ENCODE measurements at places on chromosomes 5 and 9. TPM values are rescaled to one million over a fixed set of nuclear protein-coding genes. Genes with fewer than 3 reads are reported as not detected.

The IFNA2 gene
- total RNA-seq, result not detected

The SQSTM1 gene
- 257 TPM for total RNA-seq

The C6 gene
- 0.19 TPM for total RNA-seq

The AMBP gene
- 3.6 TPM for total RNA-seq

The FAM169A gene
- 0.15 TPM for total RNA-seq

The MYORG gene
- 6.4 TPM for total RNA-seq

The CHSY3 gene
- 1.6 TPM for total RNA-seq

The PSAT1 gene
- 47.4 TPM for total RNA-seq

The SYK gene
- 22.0 TPM for total RNA-seq

The FOXD4L6 gene
- total RNA-seq, result not detected

The CTXN3 gene
- not detected for total RNA-seq

The ADAMTS2 gene
- 3.1 TPM for total RNA-seq

The RETREG1 gene
- 36.7 TPM for total RNA-seq

- peaks cover 43% of the 10 kb centered on the region for H3K36me3 ChIP-seq
- no peak overlapping the region for H3K4me3 ChIP-seq
- H3K27me3 ChIP-seq, result no peaks in the 10 kb centered on the region
- DNase-seq, result no peak
- no peaks in the 10 kb centered on the region for H3K4me1 ChIP-seq
- H3K27ac ChIP-seq, result no peak overlapping the region
These were observed 48.9 kb upstream of the TDRD7 start for GRCh38 chr9:97362777-97363545.

DNA sequence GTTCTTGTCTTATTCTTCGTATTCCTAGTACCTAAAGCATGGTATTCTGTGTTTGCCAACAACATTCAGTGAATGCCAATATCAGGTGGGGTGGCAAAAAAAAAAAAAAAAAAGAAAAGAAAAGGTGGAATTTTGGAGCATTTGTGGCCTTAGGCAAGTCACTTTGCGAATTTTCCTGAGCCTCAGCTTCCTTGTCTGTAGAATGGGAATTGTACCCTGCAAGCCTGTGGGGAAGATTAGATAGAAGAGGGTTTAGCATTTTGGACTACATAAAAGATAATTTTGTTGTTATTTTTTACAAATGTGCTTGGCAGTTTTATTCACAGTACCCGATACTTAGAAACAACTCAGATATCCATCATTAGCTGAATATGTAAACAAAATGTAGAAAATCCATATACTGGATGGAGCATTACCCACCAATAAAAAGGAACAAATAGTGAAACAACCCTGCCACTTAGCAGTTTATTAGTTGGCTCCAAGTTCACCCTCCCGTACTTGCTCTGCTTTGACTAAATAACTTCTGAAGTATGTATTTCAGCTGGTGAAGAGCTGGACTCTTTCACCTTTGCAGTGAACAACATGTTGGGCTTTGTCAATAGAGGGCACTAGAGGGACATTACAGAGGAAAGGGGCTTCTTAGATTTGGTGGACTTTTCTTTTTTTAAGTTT is 13.6 kb downstream of the UBE2D2 start:
- H3K4me3 ChIP-seq, result no peak overlapping the region
- no peaks in the 10 kb centered on the region for H3K27me3 ChIP-seq
- no peak for DNase-seq
- H3K27ac ChIP-seq, result no peak overlapping the region

DNA sequence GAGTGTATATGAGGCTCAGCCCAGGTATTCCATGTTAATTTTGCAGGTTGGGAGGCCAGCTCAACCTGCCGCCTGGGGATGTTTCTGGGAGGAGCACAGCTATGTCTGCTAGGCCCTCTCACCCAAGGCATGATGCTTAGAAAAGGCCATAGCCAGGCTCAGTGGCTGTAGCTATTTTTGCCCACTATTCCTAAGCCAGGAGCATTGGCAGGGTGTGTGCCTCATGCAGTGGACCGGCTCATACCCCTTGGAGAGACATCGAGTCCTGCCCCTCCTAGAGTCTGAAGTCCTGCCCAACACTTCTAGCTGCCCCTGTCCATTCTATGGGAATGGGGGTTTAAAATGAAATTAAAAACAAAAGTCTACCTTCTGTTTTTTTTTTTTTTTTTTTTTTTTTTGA is 22.3 kb downstream of the ADCY2 start:
- H3K4me3 ChIP-seq, result no peak overlapping the region
- DNase-seq, result no peak
- H3K27me3 ChIP-seq, result no peaks in the 10 kb centered on the region

DNA sequence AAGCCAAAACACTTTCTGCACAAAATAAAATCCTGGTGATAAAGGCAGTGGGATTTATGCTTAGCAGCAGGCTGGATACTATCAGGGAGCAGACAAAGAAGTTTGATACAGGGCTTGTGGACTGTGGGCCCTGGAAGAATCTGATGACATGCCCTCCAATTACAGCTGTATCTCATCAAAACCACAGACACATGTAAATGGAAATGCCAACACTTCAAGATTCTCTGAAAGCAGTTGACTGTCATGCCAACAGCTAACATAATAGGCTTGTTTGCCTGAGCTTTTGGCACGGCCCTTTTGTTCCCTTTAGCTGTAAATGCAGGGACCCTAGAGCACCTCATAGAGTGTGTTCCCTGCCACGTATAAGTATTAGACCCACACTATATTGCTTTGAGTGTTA is 114.4 kb downstream of the STK32A start:
- H3K27me3 ChIP-seq, result no peaks in the 10 kb centered on the region
- no peak for DNase-seq
- no peak overlapping the region for H3K27ac ChIP-seq
- no peaks in the 10 kb centered on the region for H3K36me3 ChIP-seq
- no peak overlapping the region for H3K4me3 ChIP-seq

DNA sequence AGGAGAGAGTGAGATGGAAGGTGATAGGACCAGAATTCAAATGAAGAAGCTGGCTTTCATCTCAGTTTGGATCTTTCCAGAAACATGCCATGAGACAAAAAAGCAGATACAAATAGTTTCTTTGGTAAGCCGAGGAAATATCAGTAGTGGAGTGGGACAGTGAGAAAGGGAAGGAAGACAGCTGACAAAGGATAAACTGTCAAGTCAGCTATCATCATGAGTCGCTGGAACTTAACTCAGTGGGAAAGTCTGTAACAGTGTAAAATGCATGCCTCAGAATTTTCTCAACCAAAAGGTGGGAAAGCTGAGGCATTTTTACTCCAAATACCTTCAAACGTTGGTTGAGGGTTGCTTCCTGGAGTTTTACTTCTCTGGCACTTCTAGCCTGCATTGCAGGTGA is 129.8 kb downstream of the PLPPR1 start:
- DNase-seq, result no peak
- no peaks in the 10 kb centered on the region for H3K36me3 ChIP-seq
- no peaks in the 10 kb centered on the region for H3K4me1 ChIP-seq
- no peak overlapping the region for H3K27ac ChIP-seq
- no peak overlapping the region for H3K4me3 ChIP-seq

- no peak for DNase-seq
- no peak overlapping the region for H3K4me3 ChIP-seq
- H3K36me3 ChIP-seq, result no peaks in the 10 kb centered on the region
- no peak overlapping the region for H3K27ac ChIP-seq
- H3K4me1 ChIP-seq, result no peaks in the 10 kb centered on the region
- no peaks in the 10 kb centered on the region for H3K27me3 ChIP-seq
These were observed 1266.6 kb upstream of the C9orf72 start for GRCh38 chr9:28839778-28840430.

GRCh38 chr5:97042996-97043395 is 99.4 kb downstream of the LIX1 start:
- no peak for DNase-seq
- H3K27me3 ChIP-seq, result no peaks in the 10 kb centered on the region
- no peaks in the 10 kb centered on the region for H3K4me1 ChIP-seq

GRCh38 chr9:33903157-33903780 is 86.3 kb downstream of the UBE2R2 start:
- H3K36me3 ChIP-seq, result peaks cover 33% of the 10 kb centered on the region
- H3K27me3 ChIP-seq, result no peaks in the 10 kb centered on the region
- no peak for DNase-seq
- no peaks in the 10 kb centered on the region for H3K4me1 ChIP-seq
- no peak overlapping the region for H3K27ac ChIP-seq
- H3K4me3 ChIP-seq, result no peak overlapping the region

GRCh38 chr9:18834740-18835361 is 198.2 kb downstream of the SAXO1 start:
- no peaks in the 10 kb centered on the region for H3K27me3 ChIP-seq
- no peak overlapping the region for H3K27ac ChIP-seq
- DNase-seq, result no peak
- no peak overlapping the region for H3K4me3 ChIP-seq
- no peaks in the 10 kb centered on the region for H3K4me1 ChIP-seq

- no peak for DNase-seq
- H3K27me3 ChIP-seq, result no peaks in the 10 kb centered on the region
- no peak overlapping the region for H3K27ac ChIP-seq
- no peaks in the 10 kb centered on the region for H3K4me1 ChIP-seq
- no peak overlapping the region for H3K4me3 ChIP-seq
These were observed 102.1 kb upstream of the C9orf72 start for GRCh38 chr9:27675354-27675753.

- no peaks in the 10 kb centered on the region for H3K36me3 ChIP-seq
- H3K27ac ChIP-seq, result no peak overlapping the region
- H3K4me3 ChIP-seq, result no peak overlapping the region
- DNase-seq, result no peak
These were observed 184.4 kb downstream of the HSD17B3 start for GRCh38 chr9:96117398-96118080.

DNA sequence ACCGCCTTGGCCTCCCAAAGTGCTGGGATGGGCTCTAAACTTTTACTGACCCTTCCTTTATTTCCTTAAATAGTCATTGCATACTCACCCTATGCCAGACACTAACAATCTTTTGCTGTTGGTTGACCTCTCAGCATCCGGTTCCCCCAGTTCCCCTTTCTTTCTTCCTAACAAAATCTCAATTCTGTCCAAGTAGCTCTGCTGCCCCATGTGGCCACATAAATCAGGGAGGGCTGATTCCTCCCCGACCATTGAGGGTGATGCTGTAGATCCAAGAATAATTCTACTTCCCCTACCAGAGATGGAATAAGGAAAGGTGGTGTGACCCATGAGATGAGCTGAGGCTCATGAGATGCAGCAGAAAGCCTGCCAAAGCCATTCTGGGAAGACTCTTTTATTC is 315.3 kb upstream of the MSX2 start:
- H3K27me3 ChIP-seq, result peaks cover 7% of the 10 kb centered on the region
- H3K4me1 ChIP-seq, result no peaks in the 10 kb centered on the region
- DNase-seq, result no peak
- H3K4me3 ChIP-seq, result no peak overlapping the region
- H3K36me3 ChIP-seq, result no peaks in the 10 kb centered on the region

- no peak for DNase-seq
- no peak overlapping the region for H3K4me3 ChIP-seq
- no peaks in the 10 kb centered on the region for H3K27me3 ChIP-seq
- H3K36me3 ChIP-seq, result no peaks in the 10 kb centered on the region
These were observed 144.2 kb upstream of the RAI14 start for GRCh38 chr5:34511915-34512314.

DNA sequence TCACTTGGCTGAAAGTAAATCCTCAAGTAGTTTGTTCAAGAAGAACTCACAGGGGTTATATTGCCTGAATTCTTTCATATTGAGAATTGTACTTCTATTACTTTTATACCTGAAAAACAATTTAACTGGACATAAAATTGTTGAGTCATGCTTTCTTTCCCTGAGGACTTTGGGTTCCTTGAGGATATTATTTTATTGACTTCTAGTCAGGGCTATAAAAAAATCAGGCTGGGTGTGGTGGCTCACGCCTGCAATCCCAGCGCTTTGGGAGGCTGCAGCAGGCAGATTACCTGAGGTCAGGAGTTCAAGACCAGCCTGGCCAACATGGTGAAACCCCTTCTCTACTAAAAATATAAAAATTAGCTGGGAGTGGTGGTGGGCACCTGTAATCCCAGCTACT is 17.9 kb upstream of the CDC42SE2 start:
- no peaks in the 10 kb centered on the region for H3K36me3 ChIP-seq
- no peaks in the 10 kb centered on the region for H3K4me1 ChIP-seq
- no peaks in the 10 kb centered on the region for H3K27me3 ChIP-seq
- H3K4me3 ChIP-seq, result no peak overlapping the region
- H3K27ac ChIP-seq, result no peak overlapping the region
- DNase-seq, result no peak

DNA sequence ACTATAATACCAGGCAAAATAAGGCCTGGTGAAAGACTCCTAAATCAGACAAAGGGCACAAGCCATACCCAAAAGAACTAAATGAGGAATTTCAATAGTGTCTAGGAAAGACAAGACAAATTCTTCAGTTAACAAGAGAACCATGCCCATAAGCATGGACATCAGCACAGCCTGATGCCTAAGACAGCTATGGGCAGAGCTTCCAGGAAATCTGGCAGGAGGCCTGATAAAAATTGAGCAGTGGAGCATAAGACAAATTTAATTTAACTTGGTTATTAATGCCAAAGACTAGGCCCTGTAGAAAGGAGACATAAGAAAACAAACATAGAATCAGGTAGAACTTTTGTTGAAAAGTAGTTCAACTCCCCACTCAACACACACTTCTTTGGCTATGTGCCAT is 17.3 kb downstream of the KLHL3 start:
- H3K36me3 ChIP-seq, result no peaks in the 10 kb centered on the region
- H3K4me3 ChIP-seq, result no peak overlapping the region
- no peak for DNase-seq
- H3K4me1 ChIP-seq, result no peaks in the 10 kb centered on the region
- H3K27me3 ChIP-seq, result no peaks in the 10 kb centered on the region
- no peak overlapping the region for H3K27ac ChIP-seq

DNA sequence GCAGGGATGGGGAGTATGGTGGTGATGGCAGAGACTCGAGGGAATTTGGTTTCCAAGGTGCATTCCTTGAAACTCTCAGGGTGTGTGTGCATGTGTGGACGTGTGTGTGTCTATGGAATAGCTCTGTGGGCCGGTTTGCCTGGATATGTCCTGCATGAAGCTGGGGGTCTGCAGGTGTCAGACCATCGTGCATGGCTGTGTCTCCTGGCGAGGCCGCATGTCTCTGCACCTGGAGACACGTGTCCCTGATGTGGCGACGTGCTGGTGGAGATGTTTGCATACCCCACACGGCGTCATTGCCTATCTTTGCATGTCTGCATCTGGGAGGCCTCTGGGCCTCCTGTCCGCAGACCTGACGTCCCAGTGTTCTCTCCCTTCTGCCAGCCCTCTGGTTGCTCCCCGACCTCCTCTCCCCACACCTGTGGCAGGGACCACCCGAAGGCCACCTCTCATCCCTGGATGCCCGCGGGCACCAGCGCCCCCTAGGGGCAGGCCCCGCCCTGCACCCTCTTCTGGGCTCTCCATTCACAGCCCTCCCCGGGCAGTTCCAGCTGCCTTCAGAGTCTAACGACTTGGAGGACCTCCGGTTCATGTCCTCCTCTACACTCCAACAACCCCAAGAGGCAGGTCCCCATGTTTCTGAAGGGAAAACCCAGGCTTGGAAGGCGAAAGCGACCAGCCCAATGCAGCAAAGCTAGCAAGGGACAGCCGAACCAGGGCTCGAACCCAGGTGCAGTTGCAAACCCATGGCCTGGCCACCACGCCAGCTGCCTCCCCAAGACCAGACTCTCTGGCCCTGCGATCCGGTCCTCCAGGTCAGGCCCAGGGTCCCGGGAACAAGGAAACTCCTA is 88.6 kb downstream of the LMX1B start:
- no peaks in the 10 kb centered on the region for H3K36me3 ChIP-seq
- peaks cover 65% of the 10 kb centered on the region for H3K27me3 ChIP-seq
- DNase-seq, result peak; percentile 75
- no peak overlapping the region for H3K4me3 ChIP-seq
- no peak overlapping the region for H3K27ac ChIP-seq

- H3K27me3 ChIP-seq, result no peaks in the 10 kb centered on the region
- DNase-seq, result no peak
- H3K4me3 ChIP-seq, result no peak overlapping the region
- H3K36me3 ChIP-seq, result no peaks in the 10 kb centered on the region
- no peaks in the 10 kb centered on the region for H3K4me1 ChIP-seq
- H3K27ac ChIP-seq, result no peak overlapping the region
These were observed 220.0 kb downstream of the MARCHF11 start for GRCh38 chr5:15959370-15960164.
